ENCODE measurements at places on chromosomes 16 and 17.

- DNase-seq: no peak
Measured at GRCh38 chr16:11452298-11452697, 107.0 kb downstream of the RMI2 start.

DNA sequence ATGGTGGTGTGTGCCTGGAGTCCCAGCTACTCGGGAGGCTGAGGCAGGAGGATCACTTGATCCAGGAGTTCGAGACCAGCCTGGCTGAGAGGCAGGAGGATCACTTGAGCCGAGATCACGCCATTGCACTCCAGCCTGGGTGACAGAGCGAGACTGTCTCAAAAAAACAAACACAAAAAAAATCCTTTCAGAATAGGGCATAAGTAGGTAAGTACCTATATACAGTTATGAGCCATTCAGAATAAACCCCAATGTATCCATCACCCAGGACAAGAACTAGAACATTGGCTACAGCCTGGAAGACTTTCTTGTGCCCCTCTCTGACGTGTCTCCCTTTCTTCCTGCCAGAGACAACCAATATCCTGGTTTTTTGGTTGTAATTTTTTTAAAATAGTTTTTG, 54.3 kb downstream of the CYB5B start:
- no peak for DNase-seq

- no peak for DNase-seq
Measured at GRCh38 chr16:30797670-30798309, 10.8 kb upstream of the ZNF629 start.

GRCh38 chr16:88722784-88723506, 16.6 kb downstream of the CTU2 start:
- DNase-seq: no peak

DNA sequence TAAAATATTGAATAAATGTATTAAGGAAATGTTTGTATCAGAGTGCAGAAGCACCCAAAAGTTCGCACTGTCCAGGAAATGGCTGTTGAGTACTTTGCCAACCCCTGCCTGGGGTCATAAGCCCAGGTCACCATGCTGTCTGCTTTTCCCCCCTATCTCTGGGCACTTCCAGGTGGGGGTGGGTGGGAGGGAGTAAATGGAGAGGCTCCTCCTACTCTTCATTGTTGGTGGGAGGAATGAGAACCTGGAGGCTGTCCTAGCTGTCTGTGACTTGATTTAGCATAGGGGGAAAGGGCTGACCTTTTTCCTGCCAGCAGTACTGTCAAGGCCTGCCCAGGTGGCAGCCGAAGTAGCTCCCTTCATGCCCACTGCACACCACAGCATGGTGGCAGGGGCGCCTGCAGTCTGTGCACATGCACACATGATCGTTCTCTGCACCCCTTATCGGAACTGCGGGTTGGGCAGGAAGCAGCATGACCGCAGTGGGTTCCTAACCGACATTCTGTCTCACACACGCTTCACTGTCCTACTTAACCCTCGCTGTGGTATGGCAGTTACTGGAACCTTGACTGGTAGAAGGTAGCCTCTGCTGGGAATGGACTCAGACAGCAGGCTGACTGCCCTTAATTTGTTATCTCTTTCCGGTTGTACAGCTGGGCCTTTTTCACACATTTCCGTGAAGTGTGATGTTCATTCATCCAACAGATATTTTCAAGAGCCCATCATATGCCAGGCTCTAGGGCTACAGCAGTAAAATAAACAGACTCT, 41.5 kb downstream of the LDHD start:
- peak; percentile 31 for DNase-seq

- no peak for DNase-seq
Measured at GRCh38 chr16:48067388-48067787, 88.4 kb downstream of the ABCC12 start.

- peak; percentile 81 for DNase-seq
Measured at GRCh38 chr17:7729816-7730215, 12.3 kb downstream of the DNAH2 start.
